NCI-H1694 (cell line): ENCODE measurements at places on chromosomes 5 and 9.

DNA sequence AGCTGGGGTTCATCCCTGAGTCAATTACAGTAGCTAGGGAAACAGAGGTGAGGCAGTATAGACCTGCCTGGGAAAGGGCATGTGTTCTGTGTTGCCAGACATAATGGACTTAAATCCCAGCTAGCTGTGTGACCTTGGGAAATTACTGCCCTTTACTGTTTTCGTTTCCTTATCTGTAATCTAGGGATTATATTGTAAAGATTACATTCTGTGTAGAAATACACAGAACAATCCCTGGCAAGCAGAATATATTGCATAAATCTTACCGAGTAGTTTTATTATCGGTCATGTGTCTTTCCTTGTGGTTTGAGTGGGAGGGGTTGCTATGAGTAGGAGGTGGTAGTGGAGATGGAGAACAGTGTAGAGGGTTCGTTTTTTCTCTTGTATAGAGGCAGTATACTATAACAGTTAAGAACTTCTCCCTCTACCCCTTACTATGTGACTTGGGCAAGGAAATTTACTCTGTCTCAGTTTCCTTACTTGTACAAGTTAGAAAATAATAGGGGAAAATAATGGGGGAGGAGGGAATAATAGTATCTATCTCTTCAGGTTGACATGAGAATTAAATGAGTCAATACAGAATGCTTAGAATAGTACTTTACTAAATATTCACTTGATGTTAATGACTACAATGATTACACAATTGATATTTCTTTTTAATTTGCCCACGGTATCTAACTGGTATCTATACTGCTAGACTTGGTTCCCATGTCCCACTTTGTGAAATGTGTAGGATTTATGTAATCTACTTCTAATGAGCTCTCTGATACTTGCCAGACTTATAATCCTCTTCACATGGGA lies 7.1 kb upstream of the DMXL1 start:
- DNase-seq = no peak

DNA sequence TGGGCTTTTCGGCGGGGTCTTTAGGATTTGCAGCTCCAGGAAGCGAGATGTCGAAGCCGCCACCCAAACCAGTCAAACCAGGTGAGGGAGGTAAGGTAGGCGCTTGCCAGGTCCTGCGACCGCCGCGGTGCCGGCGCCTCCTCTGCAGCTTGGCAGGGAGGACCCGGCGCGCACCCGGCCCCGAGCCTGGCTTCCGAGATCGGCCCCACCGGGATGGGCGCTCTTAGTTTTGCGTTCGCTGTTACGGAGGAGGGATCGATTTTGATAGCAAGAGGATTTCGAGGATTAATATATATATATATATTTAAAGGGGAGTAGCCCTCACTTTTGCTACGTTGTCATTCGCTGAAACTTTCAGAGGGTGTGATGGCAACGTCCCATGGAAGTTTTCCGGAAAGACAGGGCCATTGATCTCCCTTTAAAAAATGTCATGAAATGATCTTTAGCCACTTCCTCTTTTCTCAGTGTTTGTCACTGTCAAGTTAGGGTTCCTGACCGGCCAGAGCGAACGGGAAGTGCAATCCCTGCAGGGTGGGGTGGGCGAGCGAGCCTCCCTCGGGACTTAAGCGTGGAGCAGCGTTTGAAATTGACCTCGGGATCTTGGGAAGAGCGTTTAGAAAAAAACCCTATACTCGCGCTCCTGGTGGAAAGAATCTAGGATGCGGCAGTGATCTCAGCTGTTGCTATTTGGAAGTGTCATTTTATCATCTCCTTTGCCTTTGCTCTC lies 495 bp downstream of the OSTF1 start:
- no peak for DNase-seq

DNA sequence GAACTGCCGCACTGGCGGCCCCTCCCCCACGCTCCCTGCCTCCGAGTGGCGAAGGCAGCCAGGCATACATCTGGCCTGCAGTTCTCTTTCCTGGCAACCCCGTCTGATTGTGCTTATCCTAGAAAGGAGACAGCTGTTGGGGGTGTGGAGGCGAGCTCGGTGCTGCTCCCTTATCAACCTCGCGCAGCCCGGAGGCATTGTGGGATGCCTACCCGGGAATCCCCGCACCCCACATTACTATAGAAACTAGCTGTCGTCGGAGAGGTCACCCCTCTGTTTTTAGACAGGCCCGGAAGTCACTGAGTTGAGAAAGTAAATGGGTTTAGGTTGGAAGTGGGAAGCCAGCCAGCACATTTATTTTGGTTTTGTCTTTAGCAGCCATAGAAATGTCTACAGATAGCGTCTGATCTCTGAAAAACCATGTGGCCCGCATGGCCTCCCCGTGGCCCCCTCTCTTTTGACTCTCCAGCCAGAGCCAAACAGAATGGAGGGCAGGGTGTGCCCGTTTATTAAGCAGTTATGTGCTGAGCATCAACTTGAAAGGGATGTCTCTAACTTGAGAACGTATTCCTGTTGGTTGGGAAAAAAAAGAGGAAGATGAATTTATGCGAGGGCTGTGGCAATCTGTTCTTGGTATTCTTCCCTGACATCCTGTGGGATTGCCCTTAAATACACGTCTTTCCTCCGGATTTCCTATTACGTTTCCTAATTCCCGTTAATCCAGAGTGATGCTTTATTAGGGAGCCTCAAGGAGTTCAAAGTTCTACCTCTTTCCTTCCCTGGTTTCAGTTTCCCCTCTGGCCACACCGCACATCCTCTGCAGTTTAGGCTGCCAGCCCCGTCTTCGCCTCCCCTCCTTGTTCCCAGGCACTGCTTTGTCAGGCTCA lies 3.9 kb downstream of the STC2 start:
- DNase-seq = peak; percentile 93

DNA sequence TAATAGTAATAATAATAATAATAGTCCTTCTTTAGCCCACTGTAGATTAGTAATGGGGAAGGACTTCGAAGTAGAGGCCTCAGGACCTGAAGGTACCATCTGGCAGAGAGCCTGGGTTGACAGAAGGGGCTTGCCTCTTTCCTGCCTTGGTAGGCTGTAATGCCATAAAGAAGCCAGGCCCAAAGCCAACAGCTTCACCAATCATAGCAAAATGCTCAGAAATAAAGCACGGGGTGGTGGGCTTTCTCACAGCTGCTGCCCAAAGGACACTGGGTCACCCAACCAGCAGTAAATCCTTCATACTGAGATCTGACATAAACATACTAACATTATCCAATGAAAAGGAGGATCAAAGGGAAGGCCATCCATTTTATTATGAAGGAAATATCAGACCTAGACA lies 70.7 kb downstream of the SUSD1 start:
- DNase-seq = peak; percentile 51

DNA sequence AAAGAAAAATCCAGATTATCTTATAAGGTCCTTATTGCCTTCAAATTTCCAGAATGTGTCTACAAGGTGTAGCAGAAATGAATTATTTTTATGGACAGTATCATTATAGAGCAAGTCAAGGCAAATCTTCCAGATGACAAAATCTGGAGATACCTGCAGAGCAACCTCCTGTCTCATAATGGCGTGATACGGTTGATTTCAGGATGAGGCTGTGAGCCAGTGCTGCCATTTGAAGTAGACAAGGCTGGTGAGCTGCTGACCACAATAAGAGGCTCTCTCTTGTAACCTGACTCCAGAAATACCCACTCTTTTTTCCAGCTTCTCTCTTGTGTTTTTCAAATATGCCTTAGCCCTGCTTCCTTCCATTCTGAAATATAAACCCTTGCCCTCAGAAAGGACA lies 108.2 kb downstream of the HTR1A start:
- DNase-seq = no peak

DNA sequence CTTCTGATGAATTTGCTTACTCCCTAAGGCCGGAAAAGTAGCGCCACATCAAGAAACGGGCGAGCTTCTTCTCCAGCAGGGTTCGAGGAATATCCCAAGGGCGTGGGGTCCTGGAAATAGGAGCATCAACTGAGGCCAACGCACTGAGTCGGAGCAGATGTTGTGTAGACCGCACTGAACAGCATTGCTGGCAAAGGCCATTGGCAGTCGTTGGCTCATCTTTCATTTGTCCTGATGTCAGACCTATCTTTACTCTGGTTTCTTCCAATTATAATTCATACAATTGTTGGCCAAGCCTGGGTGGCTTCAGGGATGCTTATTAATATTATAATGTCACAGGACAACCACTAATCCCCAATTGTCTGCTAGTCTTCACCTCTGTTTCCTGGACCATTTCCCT lies 26.5 kb downstream of the ZBTB34 start:
- no peak for DNase-seq

- no peak for DNase-seq
Measured at GRCh38 chr9:127118597-127119319, 3.7 kb downstream of the ANGPTL2 start.

- DNase-seq = no peak
Measured at GRCh38 chr5:135993880-135994636, 34.7 kb upstream of the TGFBI start.

- no peak for DNase-seq
Measured at GRCh38 chr5:123220621-123221146, 131.6 kb downstream of the PRDM6 start.

- no peak for DNase-seq
Measured at GRCh38 chr5:77935506-77936364, 159.6 kb upstream of the TBCA start.

DNA sequence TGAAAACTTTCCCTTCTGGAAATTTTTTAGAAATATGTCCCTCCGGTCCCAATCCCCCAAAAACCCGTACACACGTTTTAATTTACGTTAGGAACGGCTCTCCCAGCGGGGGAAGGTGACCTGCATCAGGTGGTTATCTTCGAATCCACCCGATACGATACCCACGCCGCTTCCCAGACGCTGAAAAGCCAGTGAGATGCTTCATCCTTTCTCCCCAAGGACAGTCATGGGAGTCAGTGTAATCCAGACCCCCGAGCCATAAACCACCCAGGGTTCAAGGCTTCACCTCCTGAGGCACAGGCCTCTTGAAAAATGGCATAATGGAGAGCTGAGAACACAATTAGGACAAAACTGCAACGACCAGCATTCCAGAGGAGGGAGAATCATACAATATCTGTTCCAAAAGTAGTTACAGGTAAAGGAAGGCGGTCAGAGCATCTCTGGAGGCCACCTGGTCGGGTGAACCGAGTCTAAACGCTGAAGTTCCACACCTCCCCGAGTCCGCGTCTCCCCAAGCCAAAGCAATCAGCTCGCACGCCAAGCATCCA lies 857 bp downstream of the FAM169A start:
- DNase-seq = no peak

DNA sequence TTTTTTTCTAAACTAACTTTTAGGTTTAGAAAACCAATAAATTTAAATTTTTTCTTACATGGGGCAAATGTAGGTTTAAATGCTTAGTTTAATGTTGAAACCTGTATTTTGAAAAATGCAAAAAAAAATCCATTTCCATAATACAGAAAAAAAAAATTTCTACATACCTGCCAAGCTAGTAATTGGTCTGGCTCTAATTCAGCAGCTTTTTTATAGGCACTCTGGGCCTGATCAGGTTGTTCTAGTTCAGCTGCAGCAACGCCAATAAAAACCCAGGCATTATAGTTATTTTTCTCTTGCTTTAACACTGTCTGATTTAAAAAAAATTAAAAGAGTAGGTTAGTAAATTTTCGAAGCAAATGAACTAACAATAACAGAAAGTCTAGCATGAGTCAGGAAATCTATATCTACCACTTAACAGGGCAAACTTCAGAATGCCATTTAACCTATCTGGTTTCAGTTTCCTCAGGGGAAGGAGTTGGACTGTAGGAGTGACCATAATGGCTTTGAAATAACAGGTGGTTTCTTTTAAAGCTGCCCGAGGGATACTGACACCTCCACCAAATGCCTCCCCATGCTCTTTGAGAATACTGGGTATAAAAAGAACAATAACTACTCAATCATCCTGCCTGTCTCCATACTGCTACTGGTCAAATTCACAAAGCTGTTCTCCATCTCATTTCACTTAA lies 11.6 kb downstream of the SKIC3 start:
- DNase-seq = no peak

GRCh38 chr9:110996436-110997220 lies 41.6 kb downstream of the LPAR1 start:
- DNase-seq = no peak

GRCh38 chr5:13985731-13986418 lies 41.4 kb upstream of the DNAH5 start:
- DNase-seq = no peak

GRCh38 chr5:110333384-110333783 lies 393.1 kb downstream of the TMEM232 start:
- DNase-seq = no peak
